NCI-H82 (cell line): ENCODE measurements at places on chromosomes 7 and 10.
A peak's percentile ranks its signal among the peaks of the same experiment; 100 is the strongest.

DNA sequence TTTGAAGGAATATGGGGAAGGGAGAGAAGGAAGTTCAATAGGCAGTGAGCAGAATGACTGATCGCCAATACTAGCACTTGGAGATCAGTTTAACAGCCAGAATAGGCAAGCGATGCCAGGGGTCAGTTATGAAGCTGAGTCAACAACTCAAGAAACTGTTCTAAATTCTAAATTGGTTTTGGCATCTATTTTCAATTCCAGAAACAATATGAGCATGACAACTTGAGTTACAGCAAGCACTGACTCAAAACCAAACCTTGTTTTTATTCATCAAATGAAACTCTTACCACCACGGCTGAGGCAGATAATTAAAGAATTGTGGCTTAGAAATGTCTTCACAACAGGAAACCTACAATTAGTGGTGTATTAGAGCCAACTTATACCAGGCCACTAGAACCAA, 180.5 kb upstream of the ASAH2 start:
- DNase-seq = no peak

- no peak for DNase-seq
Measured at GRCh38 chr7:22675421-22675820, 51.6 kb upstream of the IL6 start.

DNA sequence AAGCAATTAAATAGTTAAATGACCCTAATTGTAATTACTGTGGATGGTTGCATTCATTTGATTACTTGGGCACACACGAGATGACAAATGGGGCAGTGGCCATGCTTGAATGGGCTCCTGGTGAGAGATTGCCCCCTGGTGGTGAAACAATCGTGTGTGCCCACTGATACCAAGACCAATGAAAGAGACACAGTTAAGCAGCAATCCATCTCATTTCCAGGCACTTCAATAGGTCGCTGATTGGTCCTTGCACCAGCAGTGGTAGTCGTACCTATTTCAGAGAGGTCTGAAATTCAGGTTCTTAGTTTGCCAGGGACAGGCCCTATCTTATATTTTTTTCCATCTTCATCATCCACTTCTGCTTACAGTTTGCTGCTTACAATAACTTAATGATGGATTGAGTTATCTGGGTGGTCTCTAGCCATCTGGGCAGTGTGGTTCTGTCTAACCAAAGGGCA, 8.3 kb downstream of the PCBD1 start:
- peak; percentile 89 for DNase-seq

DNA sequence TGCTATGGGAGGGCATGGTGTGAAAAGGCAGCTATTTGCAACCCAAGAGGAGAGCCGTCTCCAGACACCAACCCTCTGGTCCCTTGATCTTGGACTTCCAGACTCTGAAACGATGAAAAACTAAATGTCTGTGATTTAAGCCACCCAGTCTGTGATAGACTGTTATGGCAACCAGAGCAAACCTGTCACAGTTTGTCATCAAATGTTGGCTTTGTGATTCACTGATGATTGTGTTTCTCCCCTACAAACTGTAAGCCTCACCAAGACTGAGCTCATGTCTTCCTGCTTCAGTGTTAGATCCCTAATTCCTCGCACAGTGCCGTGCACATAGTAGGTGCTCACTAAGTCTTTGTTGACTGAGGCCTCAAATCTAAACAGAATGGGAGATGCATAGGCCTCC, 224.6 kb upstream of the PITRM1 start:
- DNase-seq = no peak
